Mucosa of descending colon (tissue), 3 donors: ENCODE measurements at places on chromosomes 5 and 9. TPM values are rescaled to one million over a fixed set of nuclear protein-coding genes. Genes with fewer than 3 reads are reported as not detected.
A peak's percentile ranks its signal among the peaks of the same experiment; 100 is the strongest.

DNA sequence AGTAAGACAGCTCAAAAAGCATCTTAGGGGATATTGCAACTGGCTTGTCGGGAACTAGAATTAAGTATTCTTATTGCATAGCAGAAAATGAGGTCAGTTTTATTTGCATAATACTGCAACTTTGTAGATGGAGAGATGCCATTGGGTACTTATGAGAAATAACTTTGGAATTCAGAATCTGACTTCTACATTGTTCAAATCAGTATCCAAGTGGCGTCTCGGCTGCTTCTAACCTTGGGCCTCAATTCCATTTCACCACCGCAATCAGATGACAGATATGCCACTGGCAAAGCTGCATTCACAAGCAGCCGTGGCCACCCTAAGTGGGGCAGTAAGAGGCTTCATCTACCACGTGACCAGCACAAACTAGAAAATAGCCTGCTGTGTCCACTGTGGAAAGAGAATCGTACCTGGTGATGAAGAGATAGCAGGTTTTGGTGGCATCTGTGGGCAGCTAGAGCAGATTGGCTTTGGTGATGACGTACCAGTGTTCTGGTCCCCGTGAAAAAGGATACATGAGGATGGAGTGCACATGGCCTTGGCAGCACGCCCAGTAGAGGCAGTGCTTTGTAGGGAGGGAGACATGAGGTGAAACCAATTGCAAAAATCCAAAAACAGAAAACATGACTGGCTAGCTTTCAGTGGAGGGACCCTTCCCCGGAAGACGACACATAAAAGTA, 116.6 kb downstream of the KLHL3 start:
- DNase-seq = no peak

DNA sequence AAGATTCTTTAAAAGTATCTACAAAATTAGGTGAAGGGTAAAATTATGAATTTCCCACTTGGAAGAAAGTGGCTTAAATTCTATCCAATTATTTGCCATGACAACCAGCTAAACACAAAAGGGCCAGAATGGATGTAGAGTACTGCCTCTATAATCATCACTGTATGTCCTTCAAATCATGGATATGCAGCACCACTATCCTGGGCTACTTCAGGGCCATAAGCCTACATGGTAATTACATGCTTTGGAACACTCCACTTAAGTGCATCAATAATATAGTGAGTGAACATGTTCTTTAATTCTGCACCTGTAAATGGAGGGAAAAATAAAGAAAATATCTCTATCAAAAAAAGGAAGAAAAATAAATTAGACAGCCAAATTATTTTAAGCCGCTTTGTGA, 575.2 kb downstream of the ISL1 start:
- no peak for DNase-seq

Gene EXD3
- total RNA-seq = 39.4 TPM

- no peak for DNase-seq
These were observed 1325.0 kb upstream of the DMAC1 start for GRCh38 chr9:9124616-9125015.

DNA sequence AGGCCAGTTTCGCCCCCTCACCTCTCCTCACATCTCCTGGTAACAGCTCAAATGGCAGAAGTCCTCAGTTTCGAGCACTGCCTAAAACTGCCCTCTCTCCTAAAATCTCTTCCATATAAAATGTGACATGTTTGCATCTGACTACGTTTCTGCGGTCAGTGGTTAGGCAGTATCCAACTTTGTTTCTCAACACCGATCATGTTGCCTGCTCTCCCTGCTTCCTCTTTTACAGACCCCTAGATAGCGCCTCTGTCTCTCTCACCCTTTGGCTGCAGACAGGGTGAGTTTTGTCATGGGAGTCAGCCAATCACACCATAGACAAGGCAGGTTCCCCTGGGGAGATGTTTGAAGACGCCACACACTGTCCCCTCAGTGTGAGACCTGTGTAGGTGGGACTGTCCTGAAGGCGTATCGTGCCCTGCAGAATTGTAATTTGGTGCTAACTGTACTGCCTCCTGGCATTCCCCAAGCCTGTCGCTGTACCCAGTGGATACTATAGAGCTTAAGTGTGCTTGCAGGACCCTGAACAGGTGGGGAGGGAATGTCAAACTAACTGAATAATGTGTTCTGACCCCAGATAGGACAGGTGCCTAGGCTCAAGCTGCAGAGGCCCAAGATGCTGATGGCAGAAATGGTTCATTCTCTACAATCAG, 1.1 kb downstream of the HEXB start:
- peak; percentile 28 for DNase-seq

DNA sequence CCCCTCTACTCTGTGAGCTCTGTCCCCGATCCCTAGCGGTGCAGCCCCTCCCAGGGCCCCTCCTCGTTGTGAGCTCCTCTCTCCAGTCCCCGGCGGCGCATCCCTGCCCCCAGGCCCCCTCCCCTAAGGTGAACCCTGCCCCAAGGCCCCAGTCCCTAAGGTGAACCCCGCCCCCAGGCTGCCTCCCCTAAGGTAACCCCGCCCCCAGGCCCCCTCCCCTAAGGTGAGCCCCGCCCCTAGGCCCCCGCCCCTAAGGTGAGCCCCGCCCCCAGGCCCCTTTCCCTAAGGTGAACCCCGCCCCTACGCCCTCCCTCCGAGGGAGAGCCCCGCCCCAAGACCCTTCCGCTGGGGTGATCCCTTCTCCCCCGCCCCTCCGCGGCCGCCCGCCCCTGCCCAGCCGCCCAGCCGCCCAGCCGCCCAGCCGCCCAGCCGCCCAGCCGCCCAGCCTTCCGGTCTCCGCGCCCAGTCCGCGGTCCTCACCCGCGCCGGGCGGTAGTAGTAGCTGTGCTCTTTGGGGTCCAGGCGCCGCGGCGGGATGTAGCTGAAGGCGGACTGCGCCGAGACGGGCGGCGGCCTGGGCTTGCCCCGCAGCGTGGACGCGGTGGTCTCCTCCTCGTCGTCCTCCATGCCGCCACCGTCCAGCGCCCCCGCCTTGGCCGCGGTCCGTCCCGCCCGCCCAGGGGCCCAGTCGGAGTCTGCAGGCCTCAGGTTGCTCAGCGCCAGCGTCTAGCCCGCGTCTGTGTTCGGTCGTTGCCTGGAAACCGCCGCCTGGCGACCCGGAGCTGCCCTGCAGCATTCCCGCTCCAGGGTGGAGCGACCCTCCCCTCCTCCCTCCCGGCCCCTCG, at the start of gene CFAP90:
Gene CFAP90, minus strand, starts transcription at position 739 of the 845 bp plus-strand sequence. Its CDS starts 112 bp downstream, at position 627.
- DNase-seq = peak; percentile 32

Gene FBP2
- total RNA-seq = not detected

GRCh38 chr5:97243353-97243752, 60.3 kb upstream of the RIOK2 start:
- no peak for DNase-seq

Gene ZNF366
- total RNA-seq = 1.6 TPM

DNA sequence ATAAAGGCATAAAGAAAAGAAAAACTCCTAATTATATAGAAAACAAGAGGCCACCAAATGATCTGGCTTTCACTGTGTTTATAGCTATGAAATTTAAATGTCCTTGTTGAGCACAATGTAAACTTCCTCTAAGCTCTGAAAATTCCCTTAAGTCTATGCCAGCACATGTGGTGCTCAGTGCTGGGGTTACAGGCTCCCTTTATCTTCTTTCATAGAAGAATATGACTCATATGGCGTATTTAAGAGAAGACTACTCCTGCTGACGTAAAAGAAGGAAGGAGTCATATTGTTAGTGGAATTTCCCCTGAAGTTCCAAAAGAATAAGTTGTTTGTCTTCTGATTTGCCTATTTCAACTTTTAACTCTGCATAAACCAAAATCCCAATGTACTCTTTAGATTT, 30.4 kb downstream of the RNF145 start:
- DNase-seq = no peak

DNA sequence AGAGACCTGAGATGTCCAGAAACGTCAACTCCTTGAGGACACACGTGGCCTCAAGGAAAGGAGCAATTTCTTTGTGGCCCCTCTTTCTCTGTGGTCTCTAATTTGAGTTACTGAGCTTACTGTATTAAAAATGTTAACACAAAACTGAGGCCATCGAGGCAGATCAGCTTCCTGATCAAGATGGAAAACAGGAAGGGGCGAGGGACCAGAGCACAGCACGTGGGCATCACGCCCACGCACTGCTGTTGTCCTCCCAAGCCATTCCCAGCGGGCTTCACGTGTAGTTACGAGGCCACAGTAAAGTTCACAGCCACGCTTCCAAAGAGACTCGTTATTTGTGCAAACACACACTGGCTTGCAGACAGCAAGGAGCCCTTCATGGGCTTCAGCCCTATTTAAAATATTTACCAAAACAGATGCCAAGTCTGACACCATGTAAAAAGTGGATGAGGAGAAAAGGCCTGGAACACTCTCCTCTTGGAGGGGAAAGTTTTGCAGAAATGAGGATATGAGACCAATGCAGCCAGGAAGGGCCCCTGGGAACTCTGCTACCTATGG, 149.5 kb downstream of the ROR2 start:
- no peak for DNase-seq

DNA sequence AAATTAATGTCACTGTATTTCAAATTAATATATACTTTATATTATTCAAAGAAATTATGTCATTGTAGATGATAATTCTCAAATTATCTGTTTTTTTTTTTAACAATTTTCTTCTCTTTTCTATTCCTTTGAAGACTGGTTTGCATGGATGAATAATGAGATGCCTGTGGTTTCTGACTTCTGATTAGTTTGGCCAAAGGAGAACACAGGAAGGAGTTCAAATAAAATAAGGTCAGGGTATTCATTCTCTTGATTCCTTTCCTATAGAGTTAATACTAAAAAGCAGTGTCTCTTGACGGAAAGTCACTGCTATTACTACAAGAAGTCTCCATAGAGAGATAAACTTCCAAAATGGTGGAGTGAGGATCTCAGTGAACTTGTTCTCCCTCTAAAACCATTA, 279.6 kb upstream of the FTMT start:
- DNase-seq = no peak

Gene MEGF10
- total RNA-seq = 4.9 TPM

Gene CCNB1
- total RNA-seq = 10.7 TPM

DNA sequence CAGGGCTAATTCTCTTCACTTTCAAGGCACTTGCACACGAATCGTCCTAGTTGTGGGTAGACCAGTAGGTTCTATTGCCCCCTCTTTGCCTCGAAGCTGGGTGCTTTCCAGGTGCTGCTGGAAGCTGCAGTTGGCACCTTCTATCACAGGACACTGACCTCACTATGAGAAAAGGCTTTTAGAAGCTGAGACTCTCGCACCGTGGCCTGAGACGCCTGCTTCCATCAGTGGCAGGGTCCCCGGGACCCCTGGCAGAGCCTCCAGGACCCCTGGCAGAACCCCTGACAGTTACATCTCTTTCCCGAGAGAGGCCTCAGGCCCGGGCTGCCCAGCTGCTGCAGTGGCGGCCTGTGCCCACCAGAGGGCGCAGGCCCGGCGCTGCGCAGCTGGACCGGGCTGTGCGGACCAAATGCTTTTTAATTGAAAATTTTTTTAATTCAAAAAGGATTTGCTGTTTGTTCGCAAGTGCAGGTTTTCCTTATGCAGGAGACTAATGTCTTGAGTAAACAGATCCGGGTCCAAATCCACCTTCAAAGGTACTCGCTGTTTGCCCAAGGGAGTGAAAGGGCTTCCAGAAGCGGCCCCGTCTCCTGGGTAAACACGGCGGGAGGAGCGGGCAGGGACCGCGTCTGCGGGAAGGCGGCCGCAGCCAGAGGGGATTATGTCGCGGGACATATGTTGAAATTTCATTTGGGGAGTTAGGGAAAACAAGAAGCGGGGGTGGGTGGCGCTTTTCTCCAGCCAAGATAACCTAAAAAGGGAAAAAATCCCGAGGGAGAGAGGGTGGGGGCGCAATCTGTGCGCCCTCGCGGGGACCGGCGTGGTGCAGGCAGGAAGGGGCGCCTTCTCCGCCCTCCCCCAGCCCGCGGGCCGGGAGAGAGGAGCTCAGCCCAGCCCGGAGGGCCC, 114.5 kb upstream of the LMX1B start:
- DNase-seq = peak; percentile 56

Gene TMEM171
- 34.5 TPM for total RNA-seq

Gene F2RL1
- 177 TPM for total RNA-seq

Gene CCL28
- total RNA-seq = 91.1 TPM

Gene NMUR2
- not detected for total RNA-seq

- DNase-seq = no peak
These were observed 167.9 kb upstream of the PANK3 start for GRCh38 chr5:168746893-168747640.

Gene TGFBI
- 77.1 TPM for total RNA-seq

GRCh38 chr5:67234671-67235176, 38.1 kb upstream of the CD180 start:
- DNase-seq = peak; percentile 48

Gene C5orf63
- total RNA-seq = 22.6 TPM

Gene ZDHHC11B
- total RNA-seq = 0.41 TPM

GRCh38 chr9:68755051-68755450, 50.0 kb downstream of the PIP5K1B start:
- no peak for DNase-seq

DNA sequence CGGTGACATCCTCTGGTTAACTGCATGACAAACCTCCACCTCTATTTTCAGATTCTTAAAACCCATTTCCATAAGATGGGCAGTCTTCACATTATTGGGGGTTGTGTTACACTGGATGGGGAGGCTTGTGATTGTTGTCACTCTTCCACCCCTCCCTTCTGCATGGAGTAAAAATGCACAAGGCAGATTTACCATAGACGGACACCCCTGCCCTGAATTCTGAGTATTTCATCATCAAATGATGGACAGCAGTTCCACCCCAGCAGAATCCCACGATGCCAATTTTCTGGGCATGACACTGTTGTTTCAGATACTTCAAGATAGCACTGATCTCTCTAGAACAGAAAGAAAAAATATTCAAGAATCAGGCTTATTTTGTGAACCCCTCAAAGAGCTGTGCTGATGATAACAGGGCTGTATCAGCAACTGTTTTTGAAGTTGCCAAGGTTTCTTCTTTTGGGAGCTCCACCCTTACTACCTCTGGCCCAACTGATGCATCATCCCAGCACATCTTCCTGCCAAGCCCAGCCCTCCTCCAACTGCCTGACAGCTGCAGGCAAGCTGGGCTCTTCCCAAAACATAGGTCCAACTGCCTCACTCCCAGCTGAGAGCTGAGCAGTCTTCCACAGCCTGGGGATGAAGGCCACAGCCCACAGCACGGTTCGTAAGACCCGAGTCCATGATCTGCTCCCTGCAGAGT, 21.4 kb downstream of the CMBL start:
- no peak for DNase-seq

- no peak for DNase-seq
These were observed 29.2 kb downstream of the SUSD1 start for GRCh38 chr9:112145886-112146285.

GRCh38 chr9:116656977-116657376, 30.1 kb upstream of the TRIM32 start:
- DNase-seq = no peak

DNA sequence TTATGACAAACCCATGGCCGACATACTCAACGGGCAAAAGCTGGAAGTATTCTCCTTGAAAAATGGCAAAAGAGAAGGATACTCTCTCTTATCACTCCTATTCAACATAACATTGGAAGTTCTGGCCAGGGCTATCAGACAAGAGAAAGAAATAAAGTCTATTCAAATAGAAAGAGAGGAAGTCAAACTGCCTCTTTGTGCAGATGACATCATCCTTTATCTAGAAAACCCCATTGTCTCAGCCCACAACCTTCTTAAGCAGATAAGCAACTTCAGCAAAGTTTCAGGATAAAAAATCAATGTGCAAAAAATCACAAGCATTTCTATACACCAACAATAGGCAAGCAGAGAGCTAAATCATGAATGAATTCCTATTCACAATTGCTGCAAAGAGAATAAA, 1799.9 kb upstream of the ACO1 start:
- no peak for DNase-seq

- DNase-seq = peak; percentile 64
These were observed 1.3 kb upstream of the CARD19 start for GRCh38 chr9:93094658-93095204.

Gene CLIC3
- 1.9 TPM for total RNA-seq

Gene MATR3
- 112 TPM for total RNA-seq
